ENCODE measurements at places on chromosomes 3 and 15.

GRCh38 chr3:169914321-169914720 lies 2.9 kb downstream of the SAMD7 start:
- no peak for DNase-seq

GRCh38 chr3:150170852-150171520 lies 200.3 kb upstream of the PFN2 start:
- DNase-seq: peak; percentile 76

DNA sequence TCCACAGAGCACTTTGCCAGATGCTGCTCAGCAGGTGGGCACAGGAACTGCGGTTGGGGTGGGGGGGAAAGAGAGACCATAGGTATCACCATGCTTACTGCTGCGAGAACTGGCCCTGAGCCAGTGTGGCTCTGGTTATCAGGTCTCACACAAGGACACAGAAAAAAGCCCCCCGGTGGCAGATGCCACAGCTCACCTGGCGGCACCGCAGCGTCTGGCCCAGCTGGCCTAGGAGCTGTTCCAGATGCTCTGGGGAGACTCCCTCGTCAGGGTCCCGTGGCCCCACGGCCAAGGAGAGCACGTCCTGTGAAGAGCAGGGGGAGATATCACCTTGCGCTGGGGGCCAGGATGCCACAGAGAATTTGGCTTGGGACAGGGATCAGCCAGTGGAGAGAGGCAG lies 10.8 kb downstream of the CDAN1 start:
- DNase-seq: no peak

GRCh38 chr3:102057781-102058421 lies 208.6 kb downstream of the NFKBIZ start:
- no peak for DNase-seq

- no peak for DNase-seq
These were observed 108.3 kb upstream of the CHL1 start for GRCh38 chr3:88267-88666.

- DNase-seq: no peak
These were observed 8.7 kb downstream of the DLG1 start for GRCh38 chr3:197289726-197290125.

- DNase-seq: peak; percentile 12
These were observed 54.9 kb downstream of the CYP11A1 start for GRCh38 chr15:74312445-74313007.

GRCh38 chr3:127551178-127551577 lies 39.4 kb downstream of the TPRA1 start:
- no peak for DNase-seq

GRCh38 chr15:101170568-101171350 lies 81.1 kb downstream of the CHSY1 start:
- DNase-seq: no peak

DNA sequence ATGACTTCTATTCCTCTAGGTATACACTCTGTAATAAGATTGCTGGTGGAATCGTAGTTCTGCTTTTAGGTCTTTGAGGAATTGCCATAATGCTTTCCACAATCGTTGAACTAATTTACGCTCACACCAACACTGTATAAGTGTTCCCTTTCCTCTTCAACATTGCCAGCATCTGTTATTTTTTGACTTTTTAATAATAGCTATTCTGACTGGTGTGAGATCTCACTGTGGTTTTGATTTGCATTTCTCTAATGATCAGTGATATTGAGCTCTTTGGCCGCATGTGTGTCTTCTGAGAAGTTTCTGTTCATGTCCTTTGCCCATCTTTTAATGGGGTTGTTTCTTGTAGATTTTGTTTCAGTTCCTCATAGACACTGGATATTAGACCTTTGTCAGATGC lies 12.8 kb downstream of the NXPE3 start:
- DNase-seq: no peak

- no peak for DNase-seq
These were observed 204.9 kb upstream of the CGNL1 start for GRCh38 chr15:57171426-57171825.

DNA sequence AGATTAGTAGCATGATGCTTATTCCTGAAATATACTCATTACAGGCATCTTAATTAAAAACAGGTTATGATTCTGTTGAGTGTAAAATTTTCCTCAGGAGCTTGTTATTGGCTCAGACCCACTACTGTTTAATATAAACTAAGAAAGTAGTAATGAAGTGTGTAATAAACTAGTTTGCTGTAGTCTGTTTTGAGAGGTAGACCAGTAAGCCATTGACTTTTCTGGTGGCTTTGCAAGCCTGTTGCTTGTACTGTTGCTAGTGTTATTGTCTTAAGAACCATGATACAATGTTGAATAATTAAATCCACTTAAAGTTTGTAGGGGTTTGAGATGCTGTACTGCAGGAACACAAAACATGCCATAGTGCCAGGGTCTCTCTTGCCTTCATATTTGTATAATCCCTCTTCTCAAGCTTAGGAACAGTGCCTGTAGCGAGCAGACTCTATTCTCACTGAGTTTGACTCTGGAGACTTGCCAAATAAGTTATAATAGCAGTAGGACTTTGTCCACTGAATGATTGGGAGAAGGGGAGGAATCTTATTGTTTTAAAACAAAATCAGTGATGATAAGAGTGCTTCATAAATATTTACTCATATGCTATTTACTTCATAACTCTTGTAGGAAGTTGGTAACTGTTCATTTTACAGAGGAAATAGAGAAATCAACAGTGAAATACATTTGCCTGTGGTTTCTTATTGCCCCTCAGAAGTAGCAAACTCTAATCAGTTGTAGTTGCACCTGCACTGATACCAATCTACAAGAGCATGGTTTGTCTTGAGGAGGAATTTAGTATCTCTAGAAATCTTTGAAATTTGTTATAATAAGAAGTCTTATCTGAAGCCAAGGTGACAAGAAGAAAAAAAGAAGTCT lies 13.4 kb downstream of the TCF12 start:
- DNase-seq: no peak

- no peak for DNase-seq
These were observed 24.8 kb downstream of the GABRR3 start for GRCh38 chr3:98010194-98010882.

DNA sequence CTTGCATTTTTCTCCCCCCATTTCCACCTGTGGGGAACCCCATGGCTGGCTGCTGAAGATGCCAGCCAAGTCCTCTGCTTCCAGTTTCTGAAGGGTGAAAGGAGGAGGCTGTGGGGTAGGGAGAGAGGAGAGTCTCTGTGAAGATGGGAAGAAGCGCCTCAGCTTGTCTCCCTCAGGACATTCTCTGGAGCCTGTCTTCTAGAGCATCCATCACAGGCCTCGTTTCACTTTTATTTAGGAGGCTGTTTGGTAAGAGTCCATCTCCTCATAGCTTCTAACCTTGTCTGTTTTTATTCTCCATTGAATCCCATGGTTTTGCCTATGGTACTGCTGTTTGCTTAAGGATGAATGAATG lies 8.8 kb upstream of the LCTL start:
- no peak for DNase-seq

DNA sequence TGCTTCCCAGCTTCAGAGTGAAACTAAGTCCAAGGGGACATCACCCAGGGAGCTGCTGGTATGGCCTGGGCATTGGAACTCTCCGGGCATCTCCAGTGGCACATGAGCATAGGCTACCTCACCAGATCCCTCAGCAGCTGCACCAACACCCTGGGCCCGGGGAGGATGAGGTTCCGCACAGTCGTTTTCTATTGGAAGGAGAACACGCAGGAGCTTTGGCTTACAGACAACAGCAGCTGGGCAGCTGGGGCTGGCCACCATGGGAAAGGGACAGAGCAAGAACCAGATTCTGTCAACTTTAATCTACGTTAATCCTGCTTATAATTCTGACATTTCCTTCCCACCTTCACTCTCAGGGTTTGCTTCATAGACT lies 65.5 kb downstream of the MYO1E start:
- peak; percentile 51 for DNase-seq
